ENCODE measurements at places on chromosomes 5 and 9.

- DNase-seq = no peak
These were observed 5.9 kb upstream of the CSF1R start for GRCh38 chr5:150092159-150092787.

GRCh38 chr5:168422431-168422830 lies 63.8 kb upstream of the RARS1 start:
- DNase-seq = no peak

DNA sequence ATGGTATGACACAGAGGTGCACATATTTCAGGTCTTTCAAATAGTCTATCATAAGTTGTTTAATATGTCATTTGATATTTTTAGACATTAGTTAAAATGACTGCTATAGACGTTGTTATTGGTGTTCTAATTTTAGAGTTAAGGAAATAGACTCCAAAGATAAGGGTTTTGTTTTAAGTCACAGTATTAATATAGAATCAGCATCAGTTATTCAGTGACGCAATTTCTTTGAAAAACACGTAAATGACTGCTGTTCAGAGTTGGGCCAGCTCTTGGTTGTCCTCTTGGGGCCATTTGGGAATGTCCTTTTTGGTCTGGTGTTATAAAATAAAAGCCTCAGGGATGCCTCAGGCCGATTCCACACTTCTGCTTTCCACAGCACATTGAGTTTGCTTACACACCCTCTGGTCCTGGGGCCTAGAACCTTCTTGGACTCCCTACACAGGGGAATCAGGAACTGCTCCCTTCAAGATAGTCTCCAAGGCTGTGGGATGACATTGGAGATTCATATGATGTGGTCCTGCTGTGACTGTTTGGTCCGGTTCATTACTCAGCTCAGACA lies 14.3 kb downstream of the OTULIN start:
- DNase-seq = no peak

DNA sequence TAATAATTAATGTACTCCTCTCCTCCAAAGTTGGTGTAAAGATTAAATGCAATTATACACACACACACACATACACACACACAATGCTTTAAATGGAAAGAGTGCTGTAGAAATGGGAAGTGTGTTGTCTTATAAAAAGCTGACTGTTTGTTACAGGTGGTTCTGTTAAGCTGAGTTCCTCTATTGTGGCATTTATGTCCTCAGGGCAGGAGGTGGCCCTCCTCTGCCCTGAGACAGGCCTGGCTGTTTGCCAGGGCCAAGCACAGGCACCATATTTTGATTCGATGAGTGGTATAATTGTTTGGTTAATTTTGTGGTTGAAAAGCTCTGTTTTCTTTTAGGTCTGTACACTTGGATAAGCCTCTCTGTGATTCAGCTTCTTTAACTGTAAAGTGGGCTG lies 573.9 kb downstream of the KIF4B start:
- DNase-seq = no peak

GRCh38 chr5:78799266-78800017 lies 150.9 kb upstream of the LHFPL2 start:
- no peak for DNase-seq

DNA sequence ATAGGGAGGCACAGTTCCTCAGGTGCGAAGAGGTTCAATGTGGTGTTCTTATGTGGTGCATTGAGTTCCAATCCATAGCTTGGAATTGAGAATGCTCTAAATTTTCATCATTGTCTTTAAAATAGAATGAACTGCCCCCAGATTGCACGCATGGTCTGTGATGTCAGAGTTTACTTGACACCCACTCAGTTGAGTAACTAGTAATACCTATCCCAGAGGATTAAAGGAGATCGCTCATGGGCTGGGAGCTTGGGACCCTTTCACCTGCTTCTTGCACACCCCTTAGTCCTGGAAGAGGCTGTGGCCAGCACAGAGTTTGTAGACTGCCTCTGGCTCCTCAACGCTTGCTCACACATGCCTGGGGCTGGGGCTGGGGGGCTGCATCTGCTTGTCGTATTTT lies 95.1 kb upstream of the OTULINL start:
- peak; percentile 17 for DNase-seq

- no peak for DNase-seq
These were observed 812.0 kb upstream of the ZNF608 start for GRCh38 chr5:125558466-125558865.

DNA sequence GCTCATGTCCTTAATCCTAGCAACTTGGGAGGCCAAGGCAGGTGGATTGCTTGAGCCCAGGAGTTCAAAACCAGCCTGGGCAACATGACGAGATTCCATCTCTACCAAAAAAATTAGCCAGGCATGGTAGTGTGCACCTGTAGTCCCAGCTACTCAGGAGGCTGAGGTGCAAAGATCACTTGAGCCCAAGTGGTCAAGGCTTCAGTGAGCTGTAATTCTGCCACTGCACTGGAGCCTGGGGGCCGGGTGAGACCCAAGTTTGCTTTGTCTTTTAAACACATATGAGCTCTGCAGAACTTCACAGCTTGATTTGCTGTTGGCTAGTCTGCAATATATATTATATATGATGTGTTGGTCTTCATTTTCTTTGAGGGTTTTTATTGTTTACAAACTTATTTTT lies 89.8 kb downstream of the UBE2R2 start:
- DNase-seq = no peak

GRCh38 chr5:74017786-74018211 lies 391.8 kb downstream of the ARHGEF28 start:
- DNase-seq = no peak

DNA sequence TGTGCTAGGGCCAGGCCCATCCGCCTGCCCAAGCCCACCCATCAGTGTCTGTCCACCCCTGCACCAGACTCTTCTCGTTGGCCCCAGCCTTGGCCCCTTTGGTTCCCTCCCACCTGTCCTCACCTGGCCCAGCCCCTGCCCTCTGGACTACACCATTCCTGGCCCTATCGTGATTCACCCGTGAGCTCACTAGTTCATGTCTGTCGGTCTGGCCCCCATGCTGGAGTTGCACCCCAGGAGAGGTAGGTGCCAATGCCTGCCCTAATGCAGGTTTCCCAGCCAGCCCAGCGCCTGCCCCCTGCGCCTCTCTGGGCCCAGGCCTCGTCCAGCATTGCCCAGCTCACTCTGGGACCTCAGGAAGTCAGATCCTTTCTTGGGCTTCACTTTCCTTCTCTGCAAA lies 115.4 kb upstream of the LMX1B start:
- no peak for DNase-seq

Measured in GM10248 (cell line).